CD4-positive, alpha-beta memory T cell (primary cell): ENCODE measurements at places on chromosomes 12 and 14.

DNA sequence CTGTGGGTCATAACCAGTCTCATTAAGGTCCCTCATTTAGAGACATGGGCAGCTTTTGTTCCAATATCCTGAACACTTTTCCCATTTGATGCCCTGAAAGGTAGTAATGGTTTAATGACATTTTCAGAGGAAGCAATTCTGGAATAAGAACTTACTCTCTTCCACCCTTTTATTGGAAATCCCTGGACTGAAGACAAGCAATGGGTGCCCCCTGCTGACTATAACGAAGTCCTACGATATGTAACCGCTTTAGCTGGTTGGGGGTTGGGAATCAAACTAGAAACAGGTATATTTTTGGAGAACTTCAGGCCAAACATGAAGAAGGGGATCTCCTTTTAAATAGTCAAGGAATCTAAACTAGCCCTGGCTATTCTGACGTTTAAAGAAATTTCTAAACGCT lies 20.5 kb downstream of the SARNP start:
- no peak for DNase-seq

GRCh38 chr14:24416932-24417619 lies 12.4 kb downstream of the CBLN3 start:
- peak; percentile 27 for DNase-seq

GRCh38 chr12:84920331-84920730 lies 7.7 kb upstream of the SLC6A15 start:
- no peak for DNase-seq

DNA sequence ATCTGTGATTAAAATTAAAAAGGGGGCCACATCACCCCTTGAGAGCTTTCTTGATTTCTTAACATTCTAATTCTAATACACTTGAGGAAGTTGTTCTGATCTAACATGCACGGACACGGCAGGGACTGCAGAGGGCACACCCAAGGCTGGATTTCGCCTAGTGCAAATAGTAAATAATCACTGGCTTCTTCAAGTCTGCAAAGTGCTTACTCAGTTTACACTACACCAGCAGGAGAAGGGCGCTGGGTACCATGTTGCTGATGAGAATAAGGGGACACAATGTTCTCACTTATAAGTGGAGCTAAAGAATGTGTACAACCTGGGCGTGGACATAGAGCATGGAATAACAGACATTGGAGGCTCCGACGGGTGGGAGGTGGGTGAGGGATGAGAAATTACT lies 34.2 kb downstream of the TBX5 start:
- no peak for DNase-seq

DNA sequence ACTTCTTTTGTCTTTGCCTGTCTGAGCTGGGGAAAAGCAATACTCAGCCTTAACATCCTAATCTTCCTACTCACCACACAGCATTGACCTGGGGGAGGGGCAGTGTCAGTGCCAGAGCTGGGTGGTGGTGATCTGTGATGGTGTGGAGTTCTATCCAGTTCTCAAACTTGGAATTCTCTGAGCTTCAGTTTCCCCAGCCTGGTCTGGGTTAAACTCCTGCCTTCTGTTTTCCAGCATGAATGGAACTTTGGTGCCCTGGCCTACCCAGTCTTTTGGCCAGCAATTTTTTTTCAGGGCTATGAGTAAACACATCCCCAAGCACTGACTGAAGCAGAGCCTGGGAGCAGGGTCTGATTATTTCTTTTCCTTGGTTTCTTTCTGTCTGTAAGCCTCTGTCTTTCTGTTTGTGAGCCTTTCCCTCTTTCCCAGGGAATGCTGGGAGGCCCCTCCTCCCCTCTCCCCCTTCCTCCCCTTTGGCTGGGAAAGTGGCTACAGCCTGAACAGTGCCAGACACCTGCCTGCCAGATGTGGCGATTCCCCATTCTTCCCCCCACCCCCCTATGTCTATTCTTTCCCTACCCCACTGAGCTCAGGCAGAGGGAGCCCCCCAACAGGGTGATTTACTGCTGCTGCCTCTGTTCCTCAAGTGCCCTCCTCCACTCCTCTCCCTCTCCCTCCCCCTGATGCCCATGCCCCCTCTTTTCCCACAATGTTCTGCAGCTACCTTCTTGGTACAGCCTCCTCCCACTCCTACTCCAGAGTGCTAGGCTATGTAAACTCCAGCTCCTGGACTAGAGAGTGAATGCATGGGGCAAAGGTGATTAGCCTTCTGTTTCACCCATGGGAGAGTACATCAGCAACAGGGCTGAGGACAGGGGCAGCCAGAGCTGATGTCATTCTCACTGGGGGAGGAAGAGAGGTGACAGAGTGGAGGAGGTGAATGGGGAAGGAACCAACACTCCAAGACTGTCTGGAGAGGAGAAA lies 11.1 kb downstream of the GPR84 start:
- DNase-seq, result no peak

DNA sequence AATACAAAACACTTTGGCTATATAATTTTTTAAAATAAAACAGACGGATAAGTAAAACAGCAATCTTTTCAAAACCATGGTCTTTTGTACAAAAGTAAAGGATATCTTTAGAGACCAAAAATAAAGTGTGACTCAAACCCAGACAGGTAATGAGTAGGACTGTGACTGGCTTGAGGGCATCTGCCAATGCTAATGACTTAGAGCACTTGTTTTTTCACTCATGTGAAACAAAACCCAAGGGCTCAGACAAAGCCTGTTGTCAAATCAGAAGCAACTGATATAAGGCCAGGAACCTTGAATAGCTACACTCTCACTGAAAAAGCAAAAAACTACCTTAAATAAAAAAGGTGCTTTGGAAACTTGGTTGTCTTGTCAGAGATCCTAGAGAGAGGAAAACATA lies 357.4 kb downstream of the TMEM117 start:
- no peak for DNase-seq

- DNase-seq, result no peak
These were observed 5.5 kb upstream of the LMNTD1 start for GRCh38 chr12:25558586-25558985.

GRCh38 chr14:61099216-61099835 lies 118.3 kb downstream of the SLC38A6 start:
- DNase-seq, result no peak

GRCh38 chr12:58262796-58263195 lies 321.4 kb downstream of the ATP23 start:
- DNase-seq, result no peak

- DNase-seq, result no peak
These were observed 5.2 kb downstream of the KRAS start for GRCh38 chr12:25245491-25245890.

GRCh38 chr14:102748806-102749205 lies 28.4 kb upstream of the TRAF3 start:
- DNase-seq, result no peak

- no peak for DNase-seq
These were observed 103.2 kb upstream of the NAV3 start for GRCh38 chr12:77727442-77728001.

GRCh38 chr14:77181603-77182437 lies at the start of gene TMEM63C:
TSS of gene TMEM63C (plus strand) at chr14:77181798. CDS start at chr14:77218814, 37,016 bp downstream.
- DNase-seq, result peak; percentile 58

- DNase-seq, result no peak
These were observed 8.8 kb downstream of the ALKBH2 start for GRCh38 chr12:109084425-109084824.

DNA sequence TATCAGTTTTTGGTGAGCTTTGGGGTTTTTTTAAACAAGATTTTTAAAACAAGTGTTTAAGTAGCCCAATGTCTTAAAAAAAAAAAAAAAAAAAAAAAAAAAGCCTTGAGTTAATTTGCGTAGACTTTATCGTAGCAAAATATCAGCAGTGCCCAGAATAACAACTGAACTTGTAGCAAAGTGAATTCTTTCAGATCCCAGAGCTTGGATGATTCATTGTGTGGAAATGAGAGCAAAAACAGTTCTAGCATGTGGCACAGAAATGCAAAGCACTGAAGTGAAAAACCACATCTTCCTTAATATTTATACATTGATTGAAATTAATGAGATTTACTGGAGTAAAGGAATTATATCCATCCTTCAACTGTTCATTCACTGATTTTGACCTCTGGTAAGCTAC lies 258.1 kb downstream of the EGLN3 start:
- no peak for DNase-seq

DNA sequence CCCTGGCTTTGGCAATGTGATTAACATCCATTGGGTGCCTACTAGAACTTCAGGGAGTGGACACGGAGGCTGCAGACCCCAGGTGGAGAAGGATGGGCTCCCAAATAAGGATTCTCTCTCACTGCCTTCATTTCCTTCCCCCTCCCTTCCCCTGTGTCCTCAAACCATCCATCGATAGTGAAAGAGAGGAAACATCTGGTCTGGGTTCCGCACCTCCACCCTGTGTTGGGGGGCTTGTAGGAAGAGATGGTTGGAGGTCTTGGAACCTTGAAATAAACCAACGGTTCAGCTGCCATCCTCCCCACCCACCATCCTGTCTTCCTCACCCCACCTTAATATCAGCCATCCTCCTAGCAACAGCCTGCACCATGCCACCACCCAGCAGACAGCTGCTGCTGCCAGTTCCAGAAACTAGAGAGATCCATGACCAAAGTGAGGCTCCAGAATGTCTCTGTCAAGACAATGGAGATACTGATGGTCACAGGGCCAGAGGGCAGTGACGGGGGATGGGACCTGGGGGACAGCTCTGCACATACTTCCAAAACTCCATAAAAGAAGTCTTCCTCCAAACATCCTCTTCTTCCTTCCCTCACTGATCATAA lies 153.1 kb upstream of the CCND2 start:
- DNase-seq, result no peak

DNA sequence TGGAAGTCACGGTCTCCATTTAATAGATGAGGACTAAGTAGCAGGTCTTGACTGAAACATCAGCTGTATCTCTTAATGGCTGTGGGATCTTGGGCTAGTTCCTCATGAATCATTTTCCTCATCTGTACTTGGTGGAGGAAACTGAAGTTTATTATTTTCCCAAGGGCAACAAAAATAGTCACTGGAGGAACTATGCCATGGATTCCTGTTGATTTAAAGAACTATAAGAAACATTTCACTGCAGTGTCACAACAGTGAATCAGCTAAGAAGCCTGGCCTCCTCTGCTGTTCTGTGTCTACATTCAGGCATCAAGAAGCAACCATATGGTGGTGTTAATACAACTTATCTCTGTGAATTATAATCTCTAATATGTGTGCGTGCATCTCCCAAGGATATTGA lies 200.5 kb downstream of the STXBP6 start:
- no peak for DNase-seq

- DNase-seq, result no peak
These were observed 2.7 kb downstream of the BHLHE41 start for GRCh38 chr12:26122061-26122680.

GRCh38 chr12:51214895-51215294 lies 3.0 kb downstream of the POU6F1 start:
- no peak for DNase-seq

DNA sequence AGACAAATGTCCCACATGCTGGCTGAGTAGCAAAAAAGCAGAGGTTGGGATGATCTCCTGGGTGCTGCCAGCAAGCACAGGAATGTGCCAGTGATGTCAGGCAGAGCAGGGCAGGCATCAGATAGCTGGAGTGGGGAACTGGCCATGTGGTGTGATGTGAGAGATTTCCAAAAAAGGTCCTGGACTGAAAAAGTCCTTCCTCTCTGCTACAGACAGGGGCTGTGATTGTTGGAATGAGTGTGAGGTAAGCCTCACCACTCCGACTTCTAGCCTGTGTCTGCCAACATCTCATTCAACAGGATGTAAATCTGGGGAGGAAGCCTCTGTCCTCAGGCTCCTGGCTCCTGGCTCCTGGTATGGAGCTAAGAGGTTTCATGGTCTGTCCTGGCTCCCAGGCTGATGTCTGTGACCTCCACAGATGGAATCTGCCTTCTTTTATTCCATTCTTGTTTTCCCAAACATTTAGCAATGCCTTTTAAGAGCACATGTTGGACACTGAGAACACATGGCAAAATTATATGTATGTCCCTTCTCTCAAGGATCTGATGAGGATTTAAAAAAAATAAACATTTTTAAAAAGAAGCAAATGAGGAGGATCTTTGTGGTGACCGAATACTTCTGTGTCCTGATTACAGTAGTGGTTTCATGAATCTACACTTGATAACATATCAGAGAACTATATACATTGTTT lies 50.1 kb upstream of the STK38L start:
- DNase-seq, result no peak

- no peak for DNase-seq
These were observed 36.4 kb downstream of the NFKBIA start for GRCh38 chr14:35368139-35368460.

- no peak for DNase-seq
These were observed 18.6 kb downstream of the CCER1 start for GRCh38 chr12:90936230-90937005.
